Naive thymus-derived CD4-positive, alpha-beta T cell (primary cell): ENCODE measurements at places on chromosomes 1 and 21. TPM values are rescaled to one million over a fixed set of nuclear protein-coding genes. Genes with fewer than 3 reads are reported as not detected.

GRCh38 chr1:204649721-204650521, 35.6 kb downstream of the LRRN2 start:
- DNase-seq, result no peak

GRCh38 chr1:22123071-22123390, 19.9 kb downstream of the WNT4 start:
- DNase-seq, result no peak

GRCh38 chr1:182235604-182235951, 156.0 kb downstream of the GLUL start:
- no peak for DNase-seq

GRCh38 chr21:26388731-26389231, 184.3 kb downstream of the CYYR1 start:
- no peak for DNase-seq

DNA sequence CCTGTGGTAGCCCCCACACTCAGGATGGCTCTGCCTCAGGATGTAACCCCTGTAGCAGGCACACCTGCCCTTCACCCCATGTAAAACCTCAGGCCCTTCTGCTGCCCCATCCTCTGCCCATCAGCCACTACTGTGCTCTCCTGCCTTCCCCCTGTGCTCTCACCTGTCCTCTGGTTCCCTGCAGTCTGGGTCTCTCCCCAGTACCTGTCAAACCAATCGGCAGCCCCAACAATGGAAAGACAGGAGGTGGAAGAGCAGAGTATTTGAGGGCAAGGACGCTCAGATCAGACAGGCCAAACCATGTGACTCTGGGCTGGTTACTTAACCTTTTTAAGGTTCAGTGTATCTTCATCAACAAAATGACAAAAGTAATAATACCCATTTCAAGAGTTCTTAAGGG, 30.9 kb downstream of the SMIM12 start:
- DNase-seq, result no peak

GRCh38 chr1:197976368-197976767, 59.2 kb downstream of the LHX9 start:
- no peak for DNase-seq

- DNase-seq, result no peak
These were observed 4.5 kb downstream of the SDCCAG8 start for GRCh38 chr1:243260221-243260880.

GRCh38 chr1:197392541-197392940, 124.5 kb downstream of the CRB1 start:
- no peak for DNase-seq

DNA sequence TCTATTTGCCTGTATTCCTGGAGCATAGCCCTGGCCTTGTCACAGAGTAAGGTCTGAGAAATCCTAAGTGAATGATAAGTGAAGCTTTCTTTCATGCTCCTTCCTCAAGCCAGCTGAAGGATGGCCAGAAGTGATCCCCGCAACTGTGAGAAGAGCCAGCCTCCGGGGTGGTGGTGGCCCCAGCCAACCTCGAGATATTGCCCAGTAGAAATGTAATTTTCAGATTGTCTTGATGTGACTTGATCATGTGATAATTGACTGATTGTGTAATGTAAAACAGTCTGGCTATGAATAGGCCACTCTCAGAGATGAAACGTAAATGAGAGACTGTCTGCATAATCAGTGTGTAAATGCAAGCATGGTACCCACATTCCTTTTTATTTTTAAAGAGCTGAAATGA, 242.4 kb upstream of the CAMK1G start:
- no peak for DNase-seq

GRCh38 chr1:16296643-16297042, 55.6 kb downstream of the FBXO42 start:
- DNase-seq, result no peak

DNA sequence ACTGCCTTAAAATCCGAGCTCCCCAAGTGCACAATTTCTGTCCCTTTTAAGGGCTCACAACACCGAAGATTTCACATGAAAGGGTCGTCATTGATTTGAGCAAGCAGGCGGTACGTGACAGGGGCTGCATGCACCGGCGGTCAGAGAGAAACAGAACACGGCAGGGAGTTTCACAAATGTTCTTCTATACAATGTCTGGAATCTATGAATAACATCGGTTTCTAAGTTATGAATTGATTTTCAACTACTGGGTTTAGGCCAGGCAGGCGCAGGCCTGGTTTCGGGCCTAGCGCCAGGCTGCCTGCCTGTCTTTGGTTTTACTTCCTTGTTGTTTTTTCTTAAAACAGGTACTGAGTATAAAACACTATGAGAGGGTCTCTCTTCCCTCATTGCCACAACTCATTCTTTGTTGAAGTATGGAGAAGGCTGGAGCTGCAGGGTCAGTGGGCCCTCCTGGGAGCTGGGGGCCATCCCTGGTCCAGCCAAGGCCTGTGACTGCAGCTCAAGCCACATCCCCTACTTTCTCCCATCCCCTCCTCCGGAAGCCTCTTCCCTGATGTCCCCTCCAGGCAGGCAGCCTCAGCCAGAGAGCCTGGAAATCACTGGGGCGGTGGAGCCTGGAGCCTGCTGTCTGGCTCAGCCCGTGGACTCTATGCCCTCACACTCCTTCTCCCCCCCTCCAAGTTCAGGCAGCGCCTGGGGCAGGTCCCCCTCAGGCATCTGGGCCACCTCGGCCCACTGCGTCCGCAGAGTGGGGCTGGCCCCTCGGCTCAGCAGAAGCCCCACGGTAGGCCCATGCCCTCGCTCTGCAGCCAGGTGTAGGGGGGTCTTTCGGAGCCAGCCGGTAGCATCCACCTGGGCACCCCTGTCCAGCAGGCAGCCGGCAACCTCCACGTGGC, 2.4 kb downstream of the ANKRD65 start:
- no peak for DNase-seq

DNA sequence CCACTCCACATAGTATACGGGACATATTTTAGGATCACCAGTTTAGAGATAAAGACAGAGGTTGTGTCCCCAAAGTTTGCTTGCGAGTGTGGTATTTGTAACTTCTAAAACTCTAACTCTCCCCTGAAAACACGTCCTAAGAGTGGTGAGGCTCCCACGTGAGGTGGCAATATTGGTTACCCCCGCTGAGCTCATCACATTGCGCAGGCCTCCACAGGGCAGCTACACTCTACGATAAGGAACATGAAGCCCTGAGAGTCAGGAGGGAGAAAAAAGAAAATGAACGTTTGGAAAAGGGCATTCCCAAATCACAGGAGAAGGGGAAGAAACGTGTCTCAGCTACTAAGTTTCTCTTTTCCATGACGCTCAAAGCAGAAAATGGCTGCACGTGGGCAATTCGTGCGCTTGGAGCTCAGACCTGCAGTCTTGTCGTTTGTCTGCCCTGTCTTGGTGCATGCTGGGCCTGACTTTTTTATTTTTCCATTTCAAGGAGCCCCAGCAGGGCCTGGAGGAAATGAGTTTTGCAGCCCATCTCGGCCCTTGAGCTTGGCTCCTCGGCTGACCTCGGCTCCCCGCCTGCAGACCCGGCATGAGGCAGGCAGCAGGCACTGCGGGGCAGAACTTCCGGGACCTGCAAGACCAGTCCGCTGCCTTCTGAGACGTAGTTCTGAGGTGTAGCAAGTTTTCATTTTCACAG, 25.7 kb downstream of the ERG start:
- no peak for DNase-seq

GRCh38 chr1:20948101-20948500, 161.0 kb upstream of the HP1BP3 start:
- DNase-seq, result no peak

Gene BSND
- polyA plus RNA-seq, result not detected

Gene ARHGEF19
- 5.1 TPM for polyA plus RNA-seq

Gene ITLN2
- not detected for polyA plus RNA-seq

Gene TNNI3K
- polyA plus RNA-seq, result not detected

Gene GJC2
- not detected for polyA plus RNA-seq
